Activated CD4-positive, alpha-beta T cell treated with anti-CD3 and anti-CD28 coated beads, Interleukin-10, Interleukin-2, amounts not matched to agents 100 ng/mL and 50 ng/mL, durations not matched to agents 16 hours and 8 hours (primary cell): ENCODE measurements at places on chromosomes 2 and 18.
A peak's percentile ranks its signal among the peaks of the same experiment; 100 is the strongest.

DNA sequence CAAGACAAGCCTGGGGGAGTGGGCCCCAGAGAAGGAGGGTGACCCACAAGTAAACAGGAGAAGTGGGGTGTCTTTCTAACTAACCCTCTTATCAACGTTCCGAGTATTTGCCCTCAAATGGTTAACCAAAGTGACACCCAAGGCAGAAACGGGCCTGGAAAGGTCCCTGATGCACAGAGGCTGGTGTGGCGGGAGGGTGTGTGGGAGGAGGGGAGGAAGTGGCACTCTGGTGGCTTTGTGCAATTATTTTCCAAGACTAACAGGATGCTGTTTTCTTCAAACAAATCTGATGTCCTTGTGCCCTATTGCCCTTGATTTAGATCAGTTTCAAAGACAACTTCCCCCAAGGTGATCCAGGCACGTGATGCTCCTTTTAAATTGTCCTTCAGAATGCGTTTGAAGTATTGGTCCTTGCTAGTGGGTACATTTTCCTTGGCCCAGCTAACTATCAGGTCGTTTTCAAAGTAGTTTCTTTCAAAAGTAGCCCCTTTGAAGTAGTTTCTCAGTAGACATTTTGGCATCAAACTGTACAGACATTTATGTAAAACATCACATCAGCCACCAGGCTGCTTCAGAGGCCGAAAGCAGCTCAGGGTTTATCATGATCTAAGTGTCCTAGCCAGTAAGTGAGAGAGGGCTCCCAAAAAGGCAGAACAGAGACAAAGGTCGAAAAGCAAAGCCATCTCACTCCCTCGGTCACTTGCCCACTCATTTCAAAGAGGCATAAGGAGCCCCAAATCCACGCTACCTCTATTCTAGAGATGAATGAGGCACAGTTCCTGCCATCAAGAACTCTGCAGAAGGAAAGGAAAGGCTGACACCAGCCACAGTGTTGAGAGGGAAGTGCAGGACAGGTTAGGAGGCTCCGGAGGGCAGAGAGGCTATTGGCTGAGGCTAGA, 371.1 kb upstream of the ID2 start:
- peak; percentile 80 for DNase-seq

GRCh38 chr2:124315221-124315880, 290.3 kb downstream of the CNTNAP5 start:
- no peak for DNase-seq

GRCh38 chr18:61402726-61403125, 69.5 kb downstream of the CDH20 start:
- no peak for DNase-seq

DNA sequence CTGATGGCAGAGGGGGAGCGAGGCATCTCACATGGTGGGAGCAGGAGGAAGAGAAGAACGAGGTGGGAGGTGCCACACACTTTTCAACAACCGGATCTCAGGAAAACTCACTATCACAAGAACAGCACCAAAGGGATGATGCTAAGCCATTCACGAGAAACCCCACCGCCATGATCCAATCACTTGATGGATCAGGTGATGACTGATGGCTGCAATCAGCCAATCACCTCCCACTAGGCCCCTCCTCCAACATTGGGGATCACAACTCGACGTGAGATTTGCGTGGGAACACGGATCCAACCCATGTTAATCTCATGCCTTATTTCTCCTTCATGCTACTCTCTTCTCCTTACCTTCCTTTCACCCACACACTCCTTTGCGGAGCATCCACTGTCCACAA, 143.6 kb downstream of the ANTXR1 start:
- DNase-seq, result no peak

GRCh38 chr2:102424754-102425153, 1.8 kb downstream of the IL18RAP start:
- peak; percentile 67 for DNase-seq

DNA sequence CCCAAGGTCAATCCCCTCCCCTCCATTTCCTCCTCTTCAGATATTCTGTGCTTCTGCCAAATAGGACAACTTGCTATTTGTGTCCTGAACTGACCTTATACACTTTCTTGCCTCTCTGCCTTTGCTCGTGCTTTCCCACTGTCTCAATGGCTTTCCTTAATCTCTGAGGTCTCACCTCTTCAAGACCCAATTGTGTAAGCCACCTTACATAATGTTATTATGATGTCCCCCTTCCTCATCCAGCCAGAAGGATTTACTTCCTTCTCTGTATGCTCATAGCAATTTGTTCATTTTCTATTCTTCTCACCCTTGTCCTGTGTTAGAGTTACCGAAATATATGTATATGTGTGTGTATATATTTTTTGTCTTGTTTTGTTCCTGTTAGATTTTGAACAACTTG, 26.9 kb upstream of the DARS1 start:
- DNase-seq, result no peak

DNA sequence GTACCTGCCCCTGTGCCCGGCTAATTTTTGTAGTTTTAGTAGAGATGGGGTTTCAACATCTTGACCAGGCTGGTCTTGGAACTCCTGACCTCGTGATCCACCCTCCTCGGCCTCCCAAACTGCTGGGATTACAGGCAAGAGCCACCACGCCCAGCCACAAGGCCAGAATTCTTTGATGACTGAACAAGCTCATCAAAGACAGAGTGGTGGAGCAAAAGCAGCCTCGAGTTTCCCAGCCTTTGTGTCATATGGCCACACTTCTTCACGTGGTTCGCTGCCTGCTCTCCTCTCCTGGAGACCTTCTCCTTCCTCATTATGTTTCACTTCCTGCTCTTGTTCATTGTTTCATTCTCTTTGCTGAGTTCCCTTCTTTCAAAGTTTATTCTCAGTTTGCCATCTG, 9.9 kb upstream of the NPC1 start:
- DNase-seq, result no peak

DNA sequence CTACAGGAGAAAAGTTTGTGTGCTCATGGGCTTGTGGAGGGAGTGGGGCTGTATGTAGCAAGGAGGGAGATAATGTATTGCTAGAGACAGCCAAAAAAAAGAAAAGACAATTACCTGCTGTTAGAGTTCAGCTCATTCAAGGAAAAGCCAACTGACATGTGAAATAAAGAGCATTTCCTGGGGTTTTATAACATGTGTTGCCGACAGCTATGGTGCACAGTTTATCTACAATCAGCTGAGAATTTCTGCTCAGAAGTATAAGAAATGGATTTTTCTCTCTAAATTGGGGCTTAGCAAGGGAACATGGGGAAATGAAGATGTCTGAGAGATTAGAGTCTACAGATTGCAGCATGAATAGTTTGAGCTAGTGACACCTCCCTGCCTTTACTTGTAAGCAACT, 674.1 kb downstream of the SUCLG1 start:
- no peak for DNase-seq

DNA sequence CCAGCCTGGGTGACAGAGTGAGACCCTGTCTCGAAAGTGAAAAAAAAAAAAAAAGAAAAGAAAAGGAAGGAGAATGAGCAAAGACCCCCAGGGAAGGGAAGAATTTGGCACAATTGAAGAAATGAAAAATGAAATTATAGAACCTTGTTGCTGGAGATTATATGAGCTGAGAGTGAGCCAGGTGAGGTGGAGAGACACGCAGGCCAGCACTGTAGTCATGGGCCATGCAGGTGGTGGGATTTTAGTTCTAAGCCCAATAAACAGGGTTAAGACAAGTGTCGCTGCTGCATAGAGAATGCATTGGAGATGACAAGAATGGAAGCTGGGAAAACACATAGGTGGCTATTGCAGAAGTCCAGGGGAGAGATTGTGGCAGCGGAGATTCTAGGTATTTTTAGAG, 32.3 kb downstream of the FBLN7 start:
- DNase-seq, result no peak
